Activated T-cell treated with anti-CD3 and anti-CD28 coated beads for 4 hours (primary cell): ENCODE measurements at places on chromosomes 1 and 21.

GRCh38 chr1:235758931-235759330 is 107.8 kb downstream of the LYST start:
- DNase-seq: no peak

DNA sequence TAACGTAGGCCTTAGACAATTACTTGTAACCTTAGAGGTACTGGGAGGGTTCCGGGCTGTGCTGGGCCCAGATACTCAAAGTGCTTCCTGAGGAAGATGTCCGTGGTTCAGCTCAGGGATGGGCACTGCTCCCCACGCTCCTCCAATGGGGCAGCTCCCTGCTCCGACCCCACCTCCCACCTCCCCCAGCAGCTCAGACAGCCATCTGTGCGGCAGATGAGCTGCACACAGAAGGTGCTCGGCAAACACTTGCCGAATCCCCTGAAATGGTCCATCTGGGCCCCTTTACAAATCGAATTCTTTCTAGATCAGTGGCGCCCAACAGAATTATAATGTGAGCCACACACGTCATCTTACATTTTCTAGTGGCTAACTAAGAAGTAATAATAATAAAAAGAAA is 242.4 kb upstream of the RAB4A start:
- DNase-seq: no peak

DNA sequence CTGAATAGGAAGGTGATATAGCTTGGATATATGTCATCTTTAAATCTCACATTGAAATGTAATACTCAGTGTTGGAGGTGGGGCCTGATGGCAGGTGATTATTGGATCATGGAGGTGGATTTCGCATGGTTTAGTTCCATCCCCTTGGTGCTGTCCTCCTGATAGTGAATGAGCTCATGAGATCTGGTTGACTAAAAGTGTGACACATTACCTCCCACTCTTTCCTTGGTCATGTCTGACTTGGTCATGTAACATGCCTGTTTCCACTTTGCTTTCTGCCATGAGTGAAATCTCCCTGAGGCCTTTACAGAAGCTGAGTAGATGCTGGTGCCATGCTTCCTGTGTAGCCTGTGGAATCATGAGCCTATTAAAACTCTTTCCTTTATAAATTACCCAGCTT is 664.5 kb upstream of the NR5A2 start:
- no peak for DNase-seq

- no peak for DNase-seq
Observed at GRCh38 chr1:101313356-101313755, 76.5 kb downstream of the S1PR1 start.

DNA sequence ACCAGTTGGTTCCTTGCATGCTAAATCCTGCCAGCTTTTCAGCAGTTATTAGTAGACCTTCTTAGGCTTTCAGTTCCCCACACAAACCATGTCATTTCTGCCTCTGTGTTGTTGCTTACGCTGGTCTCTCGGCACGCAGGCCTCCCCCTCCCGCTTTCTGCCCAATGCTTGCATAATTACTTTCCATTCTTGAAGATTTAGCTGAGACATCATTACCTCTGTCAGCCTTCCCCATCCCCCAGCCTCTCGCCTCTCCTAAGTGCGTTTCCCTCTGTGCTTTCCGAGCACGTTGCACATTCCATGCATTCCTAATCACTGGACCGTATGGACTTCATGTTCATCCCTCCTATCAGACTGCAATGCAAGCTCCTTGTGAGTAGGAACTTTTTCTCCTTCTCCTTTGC is 26.8 kb downstream of the TSHB start:
- no peak for DNase-seq
